Suprapubic skin (tissue), 4 donors: ENCODE measurements at places on chromosomes 7 and 10.
A peak's percentile ranks its signal among the peaks of the same experiment; 100 is the strongest.

DNA sequence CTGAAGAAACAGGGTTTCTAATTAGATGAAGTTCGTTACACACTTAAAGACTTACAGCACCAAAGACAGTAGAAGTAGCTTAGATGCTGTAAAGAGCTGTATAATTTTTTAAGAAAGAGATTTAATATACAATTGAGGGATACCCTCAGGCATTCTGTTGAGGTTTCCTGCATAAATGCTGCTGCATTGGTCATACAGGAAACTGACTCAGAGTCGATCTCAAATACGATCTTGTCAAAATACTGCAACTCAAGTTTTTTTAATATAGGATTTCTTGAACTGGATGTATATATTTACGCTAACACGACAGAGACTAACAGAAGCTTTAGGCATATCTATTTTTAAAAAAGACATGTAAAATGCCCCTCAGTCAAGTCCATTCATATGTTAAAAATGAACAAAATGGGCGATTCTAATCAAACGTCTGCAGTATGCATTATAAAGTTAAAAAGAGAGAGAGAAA lies 2.4 kb upstream of the ARID5B start:
- DNase-seq, result no peak

DNA sequence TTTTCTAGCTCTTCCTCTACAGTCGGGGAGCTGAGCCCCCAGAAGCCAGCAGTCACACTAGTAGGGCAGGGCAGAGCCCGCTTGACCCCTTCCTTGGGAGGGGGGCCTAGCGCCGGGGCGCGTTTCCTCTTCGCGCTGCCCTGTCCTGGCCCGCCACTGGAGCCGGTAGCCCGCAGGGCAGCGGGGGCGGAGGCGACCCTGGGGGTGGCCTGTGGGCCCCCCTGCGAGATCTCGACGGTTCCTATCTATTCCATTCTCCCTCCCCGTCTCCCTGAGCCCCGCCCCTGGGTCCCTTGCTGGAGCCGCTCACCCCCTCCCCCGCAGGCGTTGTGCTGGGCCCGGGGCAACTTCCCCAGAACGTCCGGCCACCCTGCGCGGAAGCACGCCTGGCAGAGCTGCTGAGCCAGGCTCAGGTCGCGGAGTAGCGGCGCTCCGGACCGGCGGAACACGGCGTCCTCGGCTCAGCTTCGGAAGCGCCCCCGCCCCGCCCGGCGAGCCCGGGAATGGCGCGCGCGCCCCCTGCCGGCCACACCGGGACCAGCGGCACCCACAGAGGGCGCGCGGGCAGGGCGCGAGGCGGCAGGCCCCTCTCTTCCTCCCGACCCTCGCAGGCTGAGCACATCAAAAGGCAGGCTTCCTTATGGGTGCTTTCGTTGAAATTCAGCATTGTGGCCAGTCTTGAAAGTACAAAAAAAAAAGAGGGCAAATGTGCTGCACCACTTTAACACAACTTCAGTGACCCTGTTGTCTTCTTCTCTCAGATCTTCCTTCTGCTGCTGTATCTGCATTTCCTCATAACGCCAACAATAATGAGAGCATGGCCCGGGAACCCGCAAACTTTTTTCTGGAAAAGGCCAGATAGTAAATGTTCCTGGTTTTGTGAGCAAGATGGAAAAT lies 327.6 kb downstream of the TNS3 start:
- peak; percentile 90 for DNase-seq

DNA sequence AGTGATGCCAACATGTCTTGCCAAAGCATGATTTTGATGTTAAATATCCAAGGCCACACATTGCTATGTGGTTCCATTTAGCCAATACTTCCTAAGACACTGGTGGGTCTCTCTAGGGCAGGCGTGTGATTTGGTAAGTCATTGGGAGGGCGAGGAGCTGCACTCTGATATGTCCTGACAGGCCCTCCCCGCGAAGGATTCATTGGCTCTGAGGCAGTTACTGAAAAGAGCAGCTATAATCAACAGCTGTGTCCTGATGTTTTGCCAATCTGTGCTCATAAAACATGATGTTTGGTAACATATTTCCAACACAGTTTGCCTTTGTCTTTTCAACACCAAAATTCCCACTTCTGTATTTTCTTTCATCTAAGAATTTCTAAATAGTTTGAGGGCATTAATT lies 646.7 kb downstream of the PARD3 start:
- DNase-seq, result no peak

GRCh38 chr10:71039551-71039950 lies 151.2 kb upstream of the PCBD1 start:
- no peak for DNase-seq

DNA sequence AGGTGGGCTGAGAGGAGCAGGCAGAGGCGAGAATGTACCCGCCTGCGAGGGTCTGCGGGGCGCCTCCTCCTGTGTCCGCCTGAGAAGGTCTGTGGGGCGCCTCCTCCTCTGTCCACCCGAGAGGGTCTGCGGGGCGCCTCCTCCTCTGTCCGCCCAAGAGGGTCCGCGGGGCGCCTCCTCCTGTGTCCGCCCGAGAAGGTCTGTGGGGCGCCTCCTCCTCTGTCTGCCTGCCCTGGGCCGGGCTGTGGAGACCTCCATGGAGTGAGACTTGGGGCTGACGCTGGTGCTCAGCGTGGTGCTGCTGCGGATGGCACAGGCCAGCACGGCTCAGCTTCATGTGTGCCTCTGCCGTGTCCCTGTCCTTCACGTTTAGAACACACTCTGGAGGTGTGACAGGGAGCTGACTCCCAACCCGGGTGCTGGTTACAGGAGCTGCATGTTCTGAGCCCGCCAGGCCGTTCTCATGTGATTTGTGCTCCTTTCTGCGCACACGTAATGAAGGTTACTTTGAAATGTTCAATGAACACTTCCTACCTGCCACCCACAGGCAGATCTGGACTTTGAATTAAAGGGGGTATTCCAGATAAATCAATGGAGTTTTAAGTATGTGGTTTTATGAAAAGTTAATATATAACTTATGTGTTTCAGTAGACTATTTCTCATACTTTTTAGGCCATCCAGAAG lies 20.5 kb upstream of the GET4 start:
- DNase-seq, result no peak

GRCh38 chr7:80883154-80884025 lies 35.5 kb downstream of the SEMA3C start:
- DNase-seq, result no peak

DNA sequence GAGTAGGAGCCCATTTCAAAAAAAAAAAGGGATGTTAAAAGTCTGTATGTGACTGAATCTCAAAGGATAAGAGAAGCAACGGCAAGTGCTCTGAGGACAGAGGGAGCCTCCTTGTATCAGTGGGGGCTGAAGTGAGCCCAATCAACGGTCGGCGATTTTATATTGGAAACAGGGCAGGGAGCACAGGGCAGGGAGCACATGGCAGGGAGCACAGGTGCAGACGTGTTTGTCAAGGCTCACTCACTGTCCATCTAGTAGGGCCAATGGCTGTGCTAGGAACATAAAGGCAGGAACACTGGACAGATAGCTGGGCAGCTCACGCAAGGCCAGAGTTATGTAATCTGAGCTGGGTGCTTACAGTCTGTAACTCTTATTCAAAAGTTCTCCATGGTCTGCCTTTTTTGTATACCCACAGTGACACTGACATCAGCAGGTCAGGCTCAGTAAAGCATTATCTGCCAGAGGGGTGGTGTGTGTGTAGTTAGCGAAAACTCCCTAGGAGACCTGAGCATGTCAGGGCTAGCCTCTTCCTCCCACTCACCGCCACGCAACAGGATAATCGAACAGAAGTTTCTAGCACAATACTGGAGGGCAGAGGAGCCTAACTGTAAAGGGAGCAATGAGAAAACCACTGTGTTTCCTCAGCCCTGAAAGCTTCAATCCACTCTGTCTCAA lies 15.4 kb downstream of the AKR1B1 start:
- no peak for DNase-seq

- DNase-seq, result no peak
Measured at GRCh38 chr7:1233333-1234048, 819 bp downstream of the UNCX start.
